ENCODE measurements at places on chromosomes 4 and X. TPM values are rescaled to one million over a fixed set of nuclear protein-coding genes. Genes with fewer than 3 reads are reported as not detected.

GRCh38 chr4:48268956-48269860 lies at the start of gene TEC:
Gene TEC (minus strand): TSS chr4:48269838. CDS start chr4:48228614, 41,224 bp downstream.
- no peaks in the 10 kb centered on the region for H3K36me3 ChIP-seq
- DNase-seq = no peak
- peak within 1 kb of the TSS; percentile 84 for H3K4me3 ChIP-seq
- H3K4me1 ChIP-seq = peaks cover 15% of the 10 kb centered on the region
- no peaks in the 10 kb centered on the region for H3K27me3 ChIP-seq

GRCh38 chrX:115968436-115969252 lies 201.9 kb upstream of the AGTR2 start:
- no peak for DNase-seq
- H3K27ac ChIP-seq = peak overlapping the region; percentile 54
- peak overlapping the region; percentile 46 for H3K4me3 ChIP-seq
- H3K36me3 ChIP-seq = no peaks in the 10 kb centered on the region
- no peaks in the 10 kb centered on the region for H3K4me1 ChIP-seq

Gene DOK7
- total RNA-seq = 4.7 TPM

DNA sequence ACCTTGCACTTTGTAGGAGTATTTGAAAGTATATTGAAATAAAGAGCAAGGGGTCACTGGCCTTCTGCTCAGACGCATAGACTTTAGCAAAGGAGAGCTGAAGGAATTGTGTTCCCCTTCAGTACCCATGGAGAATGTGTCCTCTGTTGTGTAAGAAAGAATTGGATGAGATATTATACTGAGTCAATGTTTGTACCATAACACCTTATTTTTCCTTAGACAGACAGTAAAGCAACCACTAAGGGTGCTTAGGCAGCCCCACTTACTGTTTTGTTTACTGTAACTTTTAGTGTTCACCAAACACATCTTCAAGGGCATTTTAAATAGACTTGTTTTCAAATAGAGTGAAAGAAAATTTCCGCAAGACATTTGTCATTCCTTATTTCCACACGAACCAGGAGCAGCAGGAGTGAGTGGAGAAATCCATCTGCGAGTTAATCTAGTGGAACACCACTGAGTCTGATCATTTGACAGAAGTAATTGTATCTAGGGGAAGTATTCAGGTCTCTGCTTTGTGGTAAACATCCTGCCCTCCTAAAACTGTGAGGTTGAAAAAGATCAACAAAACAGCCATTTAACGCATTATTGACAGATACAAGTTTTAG lies 89.5 kb downstream of the SLIT2 start:
- no peak overlapping the region for H3K27ac ChIP-seq
- no peaks in the 10 kb centered on the region for H3K27me3 ChIP-seq
- no peaks in the 10 kb centered on the region for H3K36me3 ChIP-seq
- no peak for DNase-seq
- H3K4me3 ChIP-seq = no peak overlapping the region

DNA sequence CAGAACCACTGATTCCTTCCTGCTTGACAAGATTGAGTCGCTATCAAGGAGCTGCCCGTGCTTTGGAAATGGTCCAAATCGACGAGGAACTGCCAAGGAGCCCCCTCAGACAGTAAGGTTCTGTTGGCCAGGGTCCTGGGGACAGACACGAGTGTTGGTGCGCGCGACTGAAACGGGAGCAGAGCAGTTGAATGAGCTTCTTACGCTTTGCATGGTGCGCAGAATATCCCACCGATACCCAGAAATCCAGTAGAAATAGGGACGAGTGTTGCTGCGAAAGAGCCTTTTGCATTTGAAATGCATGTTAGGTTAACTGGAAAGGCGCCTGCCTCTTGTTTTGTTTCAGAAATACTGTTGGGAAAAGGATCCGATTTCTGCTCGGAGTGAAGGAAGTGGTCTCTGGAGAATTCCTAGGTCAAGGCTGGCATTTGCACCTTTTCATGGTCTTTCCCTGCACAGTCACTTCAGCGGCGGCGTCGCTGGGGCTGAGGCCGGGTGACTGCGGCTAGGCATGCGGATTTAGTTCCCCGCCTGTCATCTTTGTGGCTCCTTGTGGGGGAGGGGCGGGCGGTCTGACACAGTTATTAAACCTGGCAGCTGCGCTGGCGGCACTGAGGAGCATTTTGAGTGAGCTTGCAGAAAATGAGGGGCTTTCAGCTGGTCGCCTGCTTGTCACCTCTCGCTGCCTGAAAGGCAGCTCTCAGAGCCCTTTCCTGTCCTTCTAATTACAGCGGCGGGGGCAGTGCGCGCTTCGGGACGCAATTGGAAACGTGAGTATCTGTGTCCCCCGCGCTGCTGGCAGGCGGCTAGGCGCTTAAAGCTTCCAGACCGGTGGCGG lies 51.5 kb upstream of the TRIM2 start:
- peak overlapping the region; percentile 57 for H3K4me3 ChIP-seq
- peak overlapping the region; percentile 64 for H3K27ac ChIP-seq
- no peaks in the 10 kb centered on the region for H3K36me3 ChIP-seq
- no peaks in the 10 kb centered on the region for H3K27me3 ChIP-seq
- peaks cover 14% of the 10 kb centered on the region for H3K4me1 ChIP-seq
- no peak for DNase-seq

DNA sequence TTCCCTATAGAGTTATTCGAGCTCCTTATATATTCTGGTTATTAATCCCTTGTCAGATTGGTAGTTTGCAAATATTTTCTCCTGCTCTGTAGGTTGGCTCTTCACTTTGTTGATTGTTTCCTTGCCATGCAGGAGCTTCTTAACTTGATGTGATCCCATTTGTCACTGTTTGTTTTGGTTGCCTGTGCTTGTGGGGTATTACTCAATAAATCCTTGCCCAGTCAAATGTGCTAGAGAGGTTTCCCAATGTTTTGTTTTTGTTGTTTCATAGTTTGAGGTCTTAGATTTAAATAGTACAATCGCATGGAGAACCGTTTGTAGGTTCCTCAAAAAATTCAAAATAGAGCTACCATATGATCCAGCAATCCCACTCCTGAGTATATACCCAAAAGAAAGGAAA lies 2.3 kb upstream of the SYTL5 start:
- no peak for DNase-seq
- H3K27me3 ChIP-seq = no peaks in the 10 kb centered on the region
- no peaks in the 10 kb centered on the region for H3K36me3 ChIP-seq
- no peak overlapping the region for H3K27ac ChIP-seq
- no peaks in the 10 kb centered on the region for H3K4me1 ChIP-seq

DNA sequence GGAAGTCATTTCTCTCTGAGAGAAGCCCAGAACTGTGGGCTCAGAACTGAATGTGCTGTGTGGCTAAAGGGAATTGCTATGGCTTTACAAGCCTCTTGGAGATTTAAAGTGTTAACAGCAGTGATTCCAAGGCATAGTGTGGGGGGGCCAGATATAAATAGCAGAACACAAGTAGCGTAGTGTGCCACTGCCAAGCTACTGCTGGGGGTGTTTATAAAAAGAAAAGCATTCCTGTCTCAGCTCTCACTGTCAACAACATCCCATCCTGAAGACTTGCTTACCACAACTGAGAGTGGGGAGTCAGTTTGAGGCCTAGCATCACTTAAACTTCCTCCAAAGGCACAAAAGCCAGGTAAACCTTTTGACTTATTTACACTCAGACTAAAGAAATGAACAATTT lies at the start of gene ART3:
Gene ART3, plus strand, starts transcription at position 242 of the 400 bp plus-strand sequence. CDS start 1,181 bp downstream, outside the sequence.
- no peaks in the 10 kb centered on the region for H3K4me1 ChIP-seq
- H3K27me3 ChIP-seq = no peaks in the 10 kb centered on the region
- no peak for DNase-seq
- H3K27ac ChIP-seq = no peak within 1 kb of the TSS

GRCh38 chr4:178165951-178166308 lies 723.7 kb upstream of the AGA start:
- H3K4me1 ChIP-seq = no peaks in the 10 kb centered on the region
- no peak overlapping the region for H3K4me3 ChIP-seq
- DNase-seq = no peak
- no peak overlapping the region for H3K27ac ChIP-seq

- no peak overlapping the region for H3K4me3 ChIP-seq
- H3K4me1 ChIP-seq = no peaks in the 10 kb centered on the region
- H3K36me3 ChIP-seq = no peaks in the 10 kb centered on the region
- no peaks in the 10 kb centered on the region for H3K27me3 ChIP-seq
Measured at GRCh38 chrX:6019076-6019475, 209.6 kb downstream of the NLGN4X start.

Gene HERC6
- total RNA-seq = 14.5 TPM

- H3K27ac ChIP-seq = no peak overlapping the region
- H3K36me3 ChIP-seq = no peaks in the 10 kb centered on the region
- no peaks in the 10 kb centered on the region for H3K27me3 ChIP-seq
Measured at GRCh38 chrX:68177542-68177941, 255.8 kb downstream of the OPHN1 start.

DNA sequence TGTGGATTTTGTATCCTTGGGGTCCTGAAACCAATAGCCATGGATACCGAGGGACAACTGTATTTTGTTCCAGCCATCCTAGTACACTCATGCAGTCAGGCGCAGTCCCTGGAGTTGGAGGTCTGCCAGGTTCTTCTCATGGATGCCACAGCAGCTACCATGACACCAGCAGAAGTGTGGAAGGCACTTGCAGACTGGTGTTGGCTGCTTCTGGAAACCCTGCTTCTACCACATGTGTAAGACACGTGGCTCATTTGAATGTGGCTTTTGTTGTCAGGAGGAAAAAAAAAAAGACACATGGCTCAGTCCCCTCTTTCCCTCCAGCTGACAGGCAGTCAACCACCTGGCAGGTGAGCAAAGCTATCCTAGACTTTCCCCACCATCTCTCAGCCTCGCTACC lies 19.4 kb downstream of the DRD5 start:
- no peak overlapping the region for H3K4me3 ChIP-seq
- no peaks in the 10 kb centered on the region for H3K4me1 ChIP-seq
- peak; percentile 12 for DNase-seq
- H3K36me3 ChIP-seq = no peaks in the 10 kb centered on the region
- H3K27me3 ChIP-seq = no peaks in the 10 kb centered on the region
- H3K27ac ChIP-seq = no peak overlapping the region

All from vagina (tissue), 2 donors.